GM19239 (cell line): ENCODE measurements at places on chromosomes 11 and 22.

DNA sequence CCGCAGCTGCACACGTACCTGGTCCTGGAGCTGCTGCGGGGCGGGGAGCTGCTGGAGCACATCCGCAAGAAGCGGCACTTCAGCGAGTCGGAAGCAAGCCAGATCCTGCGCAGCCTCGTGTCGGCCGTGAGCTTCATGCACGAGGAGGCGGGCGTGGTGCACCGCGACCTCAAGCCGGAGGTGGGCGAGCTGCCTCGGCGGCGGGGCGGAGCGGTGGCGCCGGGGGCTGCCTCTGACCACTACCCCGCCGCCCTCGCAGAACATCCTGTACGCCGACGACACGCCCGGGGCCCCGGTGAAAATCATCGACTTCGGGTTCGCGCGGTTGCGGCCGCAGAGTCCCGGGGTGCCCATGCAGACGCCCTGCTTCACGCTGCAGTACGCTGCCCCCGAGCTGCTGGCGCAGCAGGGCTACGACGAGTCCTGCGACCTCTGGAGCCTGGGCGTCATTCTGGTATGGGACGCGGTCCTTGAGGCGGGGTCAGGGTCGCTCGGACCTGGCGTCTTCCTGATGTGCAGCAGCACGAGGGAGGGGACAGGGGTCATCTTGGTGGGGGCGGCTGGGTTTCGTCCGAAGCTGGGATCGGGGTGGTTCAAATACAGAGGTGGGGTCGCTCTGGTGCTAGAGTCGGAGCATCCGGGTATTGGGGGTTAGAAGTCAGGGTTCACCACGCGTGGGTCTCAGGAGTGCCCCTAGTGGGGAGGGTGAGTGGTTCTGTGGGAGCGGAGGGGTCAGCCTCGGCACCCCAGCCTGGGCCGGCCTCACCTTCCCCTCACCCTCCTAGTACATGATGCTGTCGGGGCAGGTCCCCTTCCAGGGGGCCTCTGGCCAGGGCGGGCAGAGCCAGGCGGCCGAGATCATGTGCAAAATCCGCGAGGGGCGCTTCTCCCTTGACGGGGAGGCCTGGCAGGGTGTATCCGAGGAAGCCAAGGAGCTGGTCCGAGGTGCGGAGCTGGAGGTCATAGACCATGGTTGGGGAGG lies 10.8 kb downstream of the RPS6KA4 start:
- no peak for DNase-seq

DNA sequence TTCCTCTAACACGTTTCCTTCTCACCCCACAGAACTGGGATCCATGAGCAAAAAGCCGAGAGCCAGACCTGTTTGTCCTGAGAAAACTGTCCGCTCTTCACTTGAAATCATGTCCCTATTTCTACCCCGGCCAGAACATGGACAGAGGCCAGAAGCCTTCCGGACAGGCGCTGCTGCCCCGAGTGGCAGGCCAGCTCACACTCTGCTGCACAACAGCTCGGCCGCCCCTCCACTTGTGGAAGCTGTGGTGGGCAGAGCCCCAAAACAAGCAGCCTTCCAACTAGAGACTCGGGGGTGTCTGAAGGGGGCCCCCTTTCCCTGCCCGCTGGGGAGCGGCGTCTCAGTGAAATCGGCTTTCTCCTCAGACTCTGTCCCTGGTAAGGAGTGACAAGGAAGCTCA lies 24.0 kb downstream of the CD5 start:
- no peak for DNase-seq

GRCh38 chr11:68863553-68864265 lies 22.0 kb upstream of the CPT1A start:
- no peak for DNase-seq

DNA sequence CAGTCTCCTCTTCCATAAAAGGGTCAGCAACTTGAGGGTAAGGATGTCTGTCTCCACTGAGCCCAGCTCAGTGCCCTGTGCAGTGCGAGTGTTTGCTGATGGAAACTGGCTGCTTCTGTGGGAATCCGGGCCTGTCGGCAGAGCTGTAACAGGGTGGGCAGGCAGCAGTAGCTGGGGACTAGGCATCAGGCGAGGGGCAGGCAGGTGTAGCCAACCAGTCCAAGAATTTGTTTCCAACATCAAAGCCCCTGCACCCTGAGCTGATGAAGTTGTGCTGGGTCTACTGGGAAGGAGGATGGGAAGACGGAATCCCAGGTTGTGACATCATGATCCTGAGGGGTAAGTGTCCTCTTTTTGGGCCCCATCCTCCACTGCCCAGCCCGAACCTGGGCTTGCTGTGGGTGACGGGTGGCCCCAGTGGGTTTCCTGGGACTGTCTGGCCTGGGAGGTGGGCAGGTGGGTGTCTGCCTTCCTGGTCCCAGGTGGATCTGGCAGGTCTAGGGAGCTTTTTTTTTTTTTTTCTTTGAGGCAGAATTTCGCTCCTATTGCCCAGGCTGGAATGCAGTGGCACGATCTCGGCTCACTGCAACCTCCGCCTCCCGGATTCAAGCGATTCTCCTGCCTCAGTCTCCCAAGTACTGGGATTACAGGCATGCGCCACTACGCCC lies 11.0 kb downstream of the SLC29A2 start:
- no peak for DNase-seq

- no peak for DNase-seq
These were observed 76.0 kb downstream of the LARGE1 start for GRCh38 chr22:33844273-33844672.

DNA sequence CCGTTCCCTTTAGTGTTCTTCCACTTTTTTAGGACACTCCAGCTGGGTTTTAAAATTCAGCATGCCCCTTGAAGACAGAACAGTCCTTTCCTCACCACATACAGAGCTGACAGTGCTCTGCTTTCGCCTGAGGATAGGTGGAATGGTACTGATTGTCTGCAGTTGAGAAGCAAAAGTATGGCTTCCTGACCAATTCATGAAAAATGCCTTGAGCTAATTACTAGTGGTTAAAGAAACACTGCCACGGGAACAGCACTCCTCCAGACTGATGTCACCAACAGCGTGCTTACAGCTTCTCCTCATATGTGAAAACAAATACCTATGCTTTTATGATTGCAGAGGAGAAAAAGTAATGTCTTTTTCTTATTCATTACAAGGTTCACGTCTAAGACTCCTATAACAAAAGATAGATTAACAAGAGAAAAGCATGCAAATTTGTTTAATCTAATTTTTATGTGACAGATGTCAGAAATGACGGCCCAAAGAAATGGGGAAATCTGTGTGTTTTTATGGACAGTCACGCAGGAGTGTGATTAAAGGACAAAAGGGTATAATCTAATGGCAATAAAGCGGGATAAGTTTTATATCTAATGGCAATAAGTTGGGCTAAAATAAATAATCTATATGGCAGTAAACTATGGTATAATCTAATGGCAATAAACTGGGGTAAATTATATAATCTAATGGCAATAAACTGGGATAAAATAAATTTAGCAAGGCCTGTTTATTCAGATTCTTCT lies 123.4 kb upstream of the ARHGAP42 start:
- DNase-seq: no peak

DNA sequence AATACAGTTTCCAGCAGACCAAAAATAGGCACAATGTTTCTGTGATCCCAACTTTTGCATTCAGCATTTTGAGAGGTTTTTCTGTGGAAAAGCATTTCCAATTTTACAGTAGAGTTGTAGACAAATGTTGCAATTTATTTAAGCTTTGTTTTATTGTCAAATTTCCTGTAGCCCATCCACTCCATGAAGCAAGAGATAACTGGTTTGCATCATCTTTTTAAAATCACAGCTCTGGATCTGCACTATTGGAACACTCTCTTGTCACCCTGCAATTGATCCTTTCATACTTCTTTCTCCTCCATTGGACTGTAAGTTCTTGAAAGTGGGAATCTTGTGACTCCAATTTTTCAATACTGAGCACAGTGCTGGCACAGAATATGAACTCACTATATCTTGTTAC lies 86.0 kb downstream of the MAML2 start:
- DNase-seq: no peak
